T-cell (primary cell): ENCODE measurements at places on chromosomes 12 and 14. TPM values are rescaled to one million over a fixed set of nuclear protein-coding genes. Genes with fewer than 3 reads are reported as not detected.

The PIK3C2G gene
- not detected for total RNA-seq

DNA sequence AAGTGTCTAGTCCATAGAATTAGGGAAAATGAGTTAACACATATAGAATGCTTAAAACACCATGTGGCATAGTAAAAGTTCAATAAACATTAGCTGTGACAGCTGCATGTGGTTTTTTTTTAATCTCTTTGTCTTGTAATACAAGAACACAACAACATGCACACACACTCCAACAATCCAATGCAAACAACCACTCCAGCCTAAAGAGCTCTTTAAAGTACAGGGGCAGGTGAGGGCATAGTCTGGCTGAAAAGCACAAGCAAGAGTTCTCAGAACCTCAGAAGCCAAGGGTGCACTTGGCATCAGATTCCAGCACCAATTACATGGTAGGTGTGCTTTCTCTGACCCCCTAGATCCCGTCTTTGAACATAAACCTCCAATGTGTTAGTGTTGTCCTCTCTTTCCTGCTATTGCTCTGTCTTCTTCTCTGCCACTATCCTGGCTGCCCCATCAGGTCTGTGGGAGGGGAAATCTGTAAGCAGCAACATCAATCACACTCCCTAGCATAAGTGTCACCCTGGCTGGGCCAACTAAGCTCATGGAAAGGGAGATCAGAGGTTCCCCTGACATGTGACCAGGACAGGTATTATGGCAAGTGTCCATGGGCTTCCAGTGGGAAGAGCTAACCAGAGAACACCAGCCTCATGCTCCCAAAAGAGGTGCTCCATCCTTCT lies 91.0 kb downstream of the SLC8A3 start:
- DNase-seq: no peak

- no peak for DNase-seq
These were observed 4.7 kb upstream of the EIF2S3B start for GRCh38 chr12:10501030-10501429.

- no peak for DNase-seq
These were observed 67.8 kb upstream of the TMCC3 start for GRCh38 chr12:94718114-94718513.

GRCh38 chr12:96774496-96775256 lies 132.4 kb upstream of the NEDD1 start:
- DNase-seq: no peak

DNA sequence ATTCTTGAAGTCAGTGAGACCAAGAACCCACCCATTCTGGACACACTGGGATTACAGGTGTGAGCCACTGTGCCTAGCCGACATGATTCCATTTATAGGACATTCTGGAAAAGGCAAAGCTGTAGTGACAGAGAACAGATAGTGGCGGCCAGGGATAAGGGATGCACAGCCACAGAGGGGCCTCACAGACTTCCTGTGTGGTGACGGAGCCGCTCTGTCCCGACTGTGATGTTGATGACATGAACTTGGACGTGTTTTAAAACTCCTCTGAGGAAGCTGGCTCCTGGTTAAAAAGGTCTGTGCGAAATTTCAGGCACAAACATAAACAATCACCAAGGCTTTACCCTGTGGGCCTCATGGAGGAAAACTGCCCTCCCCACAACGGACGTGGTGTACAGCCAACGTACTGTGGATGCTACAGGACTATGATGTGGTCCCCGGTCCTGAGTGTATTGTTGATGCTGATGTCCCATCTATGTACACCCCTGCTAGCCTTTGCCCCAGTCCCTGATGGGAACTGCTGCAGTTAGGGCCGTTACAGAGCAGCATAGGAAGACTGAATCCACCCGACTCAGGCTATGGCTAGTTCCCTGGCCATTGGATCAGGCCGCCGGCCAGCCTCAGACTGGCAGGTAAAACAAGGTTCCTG lies 15.9 kb downstream of the ZNF605 start:
- DNase-seq: no peak

GRCh38 chr14:94890785-94891184 lies 120.9 kb upstream of the GSC start:
- no peak for DNase-seq
